ENCODE measurements at places on chromosomes 7 and 10.
A peak's percentile ranks its signal among the peaks of the same experiment; 100 is the strongest.

DNA sequence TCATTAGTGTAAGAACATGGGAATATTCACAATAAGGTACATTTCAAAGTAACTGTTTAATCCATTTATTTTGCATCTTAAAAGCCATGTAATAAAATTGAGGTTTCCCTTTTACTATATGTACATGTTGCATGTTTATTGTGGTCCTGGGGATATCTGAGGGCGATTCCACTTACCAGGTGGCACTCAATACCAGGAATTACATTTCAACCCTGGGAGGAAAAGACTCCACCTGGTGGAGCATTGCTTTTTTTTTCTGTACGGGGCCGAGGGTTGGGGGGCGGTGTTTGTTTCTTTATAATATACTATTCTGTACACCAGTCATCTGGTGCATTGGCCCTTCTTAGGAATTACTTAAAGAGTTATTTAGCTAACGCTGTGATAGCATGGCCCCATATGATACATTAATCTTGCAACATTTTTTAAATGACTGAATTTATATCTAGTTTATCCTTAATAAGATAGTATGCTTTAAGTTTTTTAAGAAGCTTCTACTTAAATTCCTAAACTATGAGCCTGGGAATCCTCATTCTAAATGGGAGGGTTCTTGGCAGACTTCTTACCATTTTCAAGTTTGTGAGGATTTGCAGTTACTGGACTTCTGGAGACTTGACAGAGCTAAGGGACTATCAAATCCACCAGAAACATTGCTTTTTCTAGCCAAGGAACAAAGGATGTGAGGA is 7.2 kb upstream of the HGF start:
- DNase-seq: no peak

GRCh38 chr10:91299999-91300575 is 79.6 kb downstream of the PCGF5 start:
- no peak for DNase-seq

- no peak for DNase-seq
Measured at GRCh38 chr10:79053081-79053434, 15.7 kb upstream of the ZMIZ1 start.

- DNase-seq: no peak
Measured at GRCh38 chr7:148733496-148733895, 34.8 kb downstream of the CUL1 start.

DNA sequence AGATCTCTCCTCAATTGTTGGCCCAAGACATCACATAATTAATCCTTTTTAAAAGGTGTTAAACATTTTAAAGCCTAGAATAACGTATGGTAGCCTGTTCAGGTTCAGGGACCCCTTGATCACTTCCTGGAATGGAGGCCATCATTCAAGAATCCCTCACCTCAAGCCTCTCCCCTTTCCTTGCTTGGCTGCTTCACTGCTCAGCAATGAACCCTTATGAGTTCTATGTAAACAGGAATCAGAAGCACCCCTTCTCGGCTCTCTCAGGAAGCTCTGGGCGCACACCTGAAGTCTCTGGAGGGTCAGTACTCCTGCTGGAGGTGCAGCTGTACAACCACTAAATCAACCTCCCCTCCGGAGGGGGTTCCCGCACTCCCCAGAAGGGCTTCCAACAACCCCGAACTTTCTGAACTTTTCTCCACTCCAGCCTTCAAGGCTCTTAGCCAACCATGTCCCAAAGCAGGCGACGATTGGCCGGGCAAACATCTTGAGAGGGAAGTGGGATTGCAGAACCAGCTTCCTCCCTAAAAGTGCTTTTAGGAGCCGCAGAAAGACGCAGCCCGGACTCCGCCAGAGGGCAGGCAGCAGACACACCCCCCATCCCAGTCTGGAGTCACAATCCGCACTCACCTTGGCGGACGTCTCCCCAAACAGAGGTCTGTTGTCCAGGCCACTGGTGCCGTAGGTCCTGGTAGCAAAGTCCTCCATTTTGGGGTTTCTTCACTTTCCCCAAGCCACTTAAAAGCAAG is 562 bp downstream of the TMEM243 start:
- peak; percentile 88 for DNase-seq

GRCh38 chr10:49629431-49629881 is 15.6 kb downstream of the CHAT start:
- DNase-seq: no peak

DNA sequence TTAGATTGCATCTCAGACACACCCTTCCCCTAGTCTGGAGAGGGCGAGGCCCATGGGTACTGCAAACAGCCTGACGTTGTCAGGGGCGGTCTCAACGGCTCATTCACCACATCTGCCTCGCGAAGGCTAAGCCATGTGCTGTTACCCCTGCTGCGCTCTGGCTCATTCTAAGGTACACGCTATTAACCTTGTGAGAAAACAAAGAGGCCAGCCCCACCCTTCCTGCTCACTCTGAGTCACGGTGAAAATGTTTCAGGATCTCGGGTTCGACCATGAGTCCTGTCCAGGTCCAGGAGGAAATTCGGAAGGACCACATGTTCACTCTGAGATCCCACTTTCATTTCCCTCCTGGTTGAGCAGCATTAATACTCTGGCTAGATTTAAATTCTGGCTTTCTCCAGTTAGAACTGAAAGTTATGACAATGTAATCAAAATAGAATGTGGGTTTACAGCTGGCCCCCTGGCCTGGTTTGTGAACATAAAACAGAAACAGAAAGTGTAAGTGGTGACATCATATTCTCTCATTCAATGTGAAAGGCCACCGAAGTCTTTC is 55.2 kb downstream of the EGFR start:
- DNase-seq: no peak

DNA sequence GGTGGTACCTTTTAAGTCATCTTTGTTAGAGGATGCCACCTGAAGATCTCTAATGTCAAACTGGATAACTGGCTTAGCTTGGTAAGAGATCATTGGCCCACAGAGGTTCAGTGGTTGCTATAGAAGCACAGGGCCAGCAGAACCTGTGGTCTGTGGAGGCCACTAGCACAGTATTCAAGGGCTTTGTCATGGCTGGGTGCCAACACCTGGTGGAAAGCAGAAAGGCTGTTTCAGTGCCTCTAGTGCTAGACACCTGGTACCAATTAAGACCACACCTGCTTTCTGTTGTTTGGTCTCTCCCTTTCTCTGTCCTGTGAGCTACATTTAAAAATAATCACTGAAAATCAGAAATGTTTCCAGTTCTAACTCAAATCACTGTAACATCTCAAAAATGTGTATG is 10.0 kb upstream of the PCGF5 start:
- DNase-seq: no peak

GRCh38 chr7:82049442-82049841 is 279.6 kb upstream of the HGF start:
- DNase-seq: no peak

DNA sequence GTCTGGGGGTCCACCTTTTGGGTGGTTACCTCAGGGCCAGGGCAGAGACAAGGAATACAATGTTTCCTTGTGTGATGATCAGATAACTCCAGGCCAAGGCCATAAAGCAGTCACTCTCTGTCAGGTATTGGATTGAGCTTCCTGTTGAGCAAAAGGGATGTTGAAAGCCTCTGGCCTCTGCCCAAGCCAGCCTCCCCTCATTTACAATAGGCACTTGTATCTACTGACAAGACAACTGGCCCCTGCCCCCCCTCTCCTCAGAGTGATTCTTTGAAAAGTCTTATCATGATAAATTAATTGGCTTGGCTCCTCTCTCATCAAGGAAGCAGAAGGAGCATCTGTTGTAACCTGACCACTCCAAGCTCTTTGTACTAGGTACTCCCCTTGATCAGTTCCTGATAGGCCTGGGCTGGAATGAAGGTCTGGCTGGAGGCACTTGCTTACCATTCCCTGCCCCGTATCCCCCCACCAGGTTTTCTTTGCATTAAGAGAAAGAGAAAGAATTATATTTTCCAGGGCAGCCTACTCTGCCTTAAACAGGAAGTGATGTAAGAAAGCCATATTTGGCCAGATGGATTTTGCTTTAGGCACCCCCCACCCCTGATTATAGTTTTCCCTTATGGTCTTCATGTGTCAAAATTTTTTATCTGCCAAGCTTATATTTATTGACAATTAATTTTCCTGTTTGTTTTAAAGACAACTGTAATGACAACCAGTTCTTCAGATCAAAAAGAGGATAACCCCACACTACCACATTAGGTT is 42.1 kb upstream of the HPS1 start:
- peak; percentile 6 for DNase-seq

- no peak for DNase-seq
Measured at GRCh38 chr10:11403116-11403515, 208.3 kb downstream of the USP6NL start.

DNA sequence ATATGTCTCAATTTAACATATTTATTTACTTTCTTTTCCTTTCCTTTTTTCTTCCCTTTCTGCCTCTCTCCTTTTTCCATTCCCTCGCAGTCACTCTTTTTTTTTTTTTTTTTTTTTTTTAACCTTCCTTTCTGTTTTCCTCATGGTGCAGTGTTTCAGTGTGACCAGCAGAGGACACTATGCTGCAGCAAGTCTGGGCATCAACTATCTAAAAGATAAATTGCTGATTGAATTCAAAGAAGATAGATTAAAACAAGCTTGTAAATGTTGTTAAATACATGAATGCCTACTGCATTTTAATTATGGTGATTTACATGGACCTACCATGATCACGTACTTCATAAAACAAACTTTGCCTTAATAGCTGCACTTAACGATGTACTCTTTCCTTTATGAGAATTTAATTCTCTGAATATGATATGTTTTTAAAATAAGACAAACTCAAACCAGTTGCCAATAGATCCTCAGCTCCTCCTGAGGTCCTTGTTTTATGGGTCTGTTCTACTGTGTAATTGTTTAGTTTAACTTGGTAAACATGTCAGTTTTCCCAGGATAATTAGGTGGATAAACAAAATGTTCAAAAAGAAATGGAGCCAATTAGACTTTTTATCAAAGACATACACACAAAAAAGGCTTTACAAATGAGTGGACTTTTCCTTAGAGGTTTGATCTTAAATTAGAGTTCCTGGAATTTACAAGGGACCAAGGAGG is 101.0 kb upstream of the AGR3 start:
- DNase-seq: no peak

GRCh38 chr7:71326595-71326994 is 194.7 kb downstream of the GALNT17 start:
- no peak for DNase-seq

DNA sequence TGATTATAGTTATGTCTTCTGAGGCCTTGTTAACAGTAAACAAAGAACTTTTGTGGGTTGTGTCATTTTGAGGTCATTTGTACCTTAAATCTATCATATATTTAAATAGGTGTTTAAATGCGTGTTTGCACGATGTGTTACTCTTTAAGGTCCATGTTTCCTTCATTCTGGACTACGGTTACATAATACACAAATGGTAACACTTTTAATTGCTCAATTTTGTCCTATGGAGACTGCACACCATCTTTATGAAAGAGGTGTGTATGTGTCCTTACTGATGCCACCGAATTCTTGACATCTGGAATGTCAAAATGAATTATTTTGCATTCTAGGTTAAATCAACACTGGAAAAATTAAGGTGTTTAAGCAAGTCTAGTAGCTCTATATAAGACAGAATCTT is 1.7 kb downstream of the PALS2 start:
- DNase-seq: no peak

GRCh38 chr7:41438705-41439514 is 264.0 kb downstream of the INHBA start:
- DNase-seq: no peak

DNA sequence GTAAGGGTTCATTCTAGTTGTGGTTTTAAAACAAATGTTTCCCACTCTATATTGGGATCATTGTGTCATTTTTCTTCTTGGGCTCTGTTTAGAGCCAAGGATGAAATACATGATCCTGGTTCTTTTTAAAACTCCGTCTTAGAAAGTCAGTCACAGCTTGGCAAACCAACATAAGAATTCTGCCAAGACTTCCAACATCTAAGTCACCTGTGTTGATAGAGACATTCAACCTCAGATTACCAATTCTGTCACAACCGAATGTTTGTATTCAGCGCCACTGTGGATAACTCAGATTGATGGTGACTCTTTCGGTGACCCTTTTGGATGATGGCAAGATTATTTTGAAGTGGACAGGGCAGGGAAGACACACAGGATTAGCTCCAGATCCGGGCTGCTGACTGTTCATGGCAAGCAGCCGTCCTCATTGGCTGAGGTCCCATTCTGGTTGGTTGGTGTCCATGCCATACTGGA is 255.4 kb downstream of the ARHGAP21 start:
- DNase-seq: no peak

DNA sequence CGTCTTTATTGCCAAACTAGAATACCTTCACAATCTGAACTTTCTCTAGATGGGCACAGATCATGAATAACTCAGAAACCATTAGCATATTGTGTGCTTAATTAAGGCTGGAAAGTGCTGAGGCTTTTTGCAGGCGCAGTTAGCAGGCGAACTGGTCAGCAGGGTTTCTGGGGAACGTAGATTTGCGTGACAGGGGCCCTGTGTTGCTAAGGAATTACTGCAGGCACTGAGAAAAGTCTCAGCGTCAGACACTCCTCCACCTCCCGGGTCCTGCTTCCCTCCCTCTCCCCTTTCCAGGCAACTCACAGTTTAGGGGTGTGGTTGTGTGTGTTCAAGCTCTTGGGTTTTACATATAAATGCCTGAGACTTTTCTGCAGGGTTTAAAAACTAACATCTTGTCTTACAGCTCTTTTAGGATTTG is 2.2 kb downstream of the MAP3K8 start:
- DNase-seq: no peak

DNA sequence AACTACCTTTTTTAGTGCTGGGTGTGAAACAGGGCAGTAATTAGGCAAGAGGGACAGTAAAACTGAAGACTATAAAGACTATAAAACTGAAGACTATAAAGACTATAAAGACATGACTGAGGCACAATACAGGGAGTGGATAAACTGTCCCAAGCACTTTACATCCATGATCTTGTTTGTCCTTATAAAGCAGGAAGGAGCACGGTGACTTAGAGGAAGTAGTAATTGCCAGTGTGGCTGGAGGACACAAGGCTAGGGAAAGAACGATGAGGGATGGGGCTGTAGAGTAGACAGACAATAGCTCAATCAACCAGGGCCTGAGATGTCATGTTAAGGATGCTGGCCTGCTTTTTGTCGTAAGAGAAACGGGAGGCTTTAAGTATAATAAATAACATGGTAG is 26.0 kb downstream of the DNAJC12 start:
- DNase-seq: no peak

- peak; percentile 96 for DNase-seq
Measured at GRCh38 chr10:62681211-62681940, 123.1 kb upstream of the ADO start.

GRCh38 chr7:105156731-105157130 is 142.7 kb downstream of the KMT2E start:
- DNase-seq: no peak

DNA sequence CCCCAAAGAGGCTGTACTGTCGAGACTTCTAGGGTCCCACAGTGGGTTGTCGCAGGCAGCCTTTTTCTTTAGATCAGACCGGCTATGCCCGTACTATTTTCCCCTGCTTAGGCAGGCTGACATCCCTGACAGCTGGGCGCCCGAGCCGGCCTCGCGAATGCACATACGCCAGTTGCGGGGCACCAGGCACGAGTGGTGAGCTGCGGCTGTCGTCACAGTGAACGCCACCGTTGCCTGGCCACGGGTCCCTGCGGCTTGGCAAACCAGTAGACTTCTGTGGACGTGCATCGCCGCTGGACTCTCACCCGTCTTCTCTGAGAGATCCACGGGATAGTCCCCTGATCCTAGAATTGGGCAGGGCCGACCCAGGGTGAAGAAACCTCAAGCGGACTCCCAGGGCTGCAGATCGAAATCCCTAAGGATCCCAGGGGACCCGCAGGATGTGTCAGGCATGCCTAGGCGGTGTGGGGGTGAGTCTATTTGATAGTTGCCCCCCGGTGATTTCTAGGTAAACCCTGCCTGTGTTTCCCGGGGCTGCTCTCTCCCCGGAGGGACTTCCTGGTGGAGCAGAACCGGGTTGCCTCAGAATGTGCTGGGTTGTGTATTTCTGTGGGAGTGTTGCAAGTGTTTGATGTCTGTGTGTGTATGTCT is 33.0 kb upstream of the ZNF273 start:
- no peak for DNase-seq

- no peak for DNase-seq
Measured at GRCh38 chr10:23613900-23614299, 175.0 kb downstream of the OTUD1 start.

Data from HL-60 (cell line).